ENCODE measurements at places on chromosomes 5 and 9. TPM values are rescaled to one million over a fixed set of nuclear protein-coding genes. Genes with fewer than 3 reads are reported as not detected.

TAS2R1 gene
- total RNA-seq: 0.72 TPM

TLX3 gene
- total RNA-seq: not detected

EIF4E1B gene
- 5.3 TPM for total RNA-seq

UBTD2 gene
- 33.2 TPM for total RNA-seq

TAF1L gene
- 4.3 TPM for total RNA-seq

BHMT2 gene
- 18.3 TPM for total RNA-seq

TAL2 gene
- not detected for total RNA-seq

PCDHGA6 gene
- 7.2 TPM for total RNA-seq

DTWD2 gene
- 28.4 TPM for total RNA-seq

ARSB gene
- total RNA-seq: 24.6 TPM

NUP188 gene
- total RNA-seq: 30.1 TPM

SPAG8 gene
- total RNA-seq: 5.1 TPM

SUSD3 gene
- not detected for total RNA-seq

FOXD4L4 gene
- 1.9 TPM for total RNA-seq

SLC6A19 gene
- total RNA-seq: 0.48 TPM

GCNT4 gene
- 15.2 TPM for total RNA-seq

POMT1 gene
- 41.4 TPM for total RNA-seq

HBEGF gene
- total RNA-seq: 30.8 TPM

CHMP5 gene
- 73.9 TPM for total RNA-seq

EPB41L4A gene
- total RNA-seq: 44.8 TPM

Measured in umbilical cord (tissue), 2 donors.